ENCODE measurements at places on chromosomes 12 and 14.

- DNase-seq = no peak
Observed at GRCh38 chr12:54419088-54419887, at the start of gene ITGA5. Gene ITGA5, minus strand, starts transcription at chr12:54419266. Its CDS starts 68 bp downstream, at chr12:54419198.

DNA sequence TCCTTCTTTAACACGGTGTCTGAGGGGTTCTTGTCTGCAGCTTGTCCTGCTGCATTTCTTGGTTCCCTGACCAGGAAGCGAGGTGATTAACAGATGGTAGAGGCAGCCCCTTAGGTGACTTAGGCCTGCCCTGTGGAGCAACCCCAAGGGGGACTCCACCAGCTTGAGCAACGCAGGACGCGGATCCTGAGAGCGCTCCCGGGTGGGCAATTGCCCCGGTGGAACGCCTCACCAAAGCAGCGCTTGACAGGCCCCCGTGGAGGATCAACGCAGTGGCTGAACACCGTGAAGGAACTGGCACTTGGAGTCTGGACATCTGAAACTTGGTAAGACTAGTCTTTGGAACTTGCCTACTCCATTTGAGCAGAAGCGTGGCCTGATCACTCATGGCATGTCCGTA is 272.9 kb upstream of the ATXN7L3B start:
- DNase-seq = no peak

- no peak for DNase-seq
Observed at GRCh38 chr14:100088226-100088625, 23.0 kb downstream of the EVL start.

- no peak for DNase-seq
Observed at GRCh38 chr14:68534276-68534675, 258.6 kb downstream of the ZFP36L1 start.

DNA sequence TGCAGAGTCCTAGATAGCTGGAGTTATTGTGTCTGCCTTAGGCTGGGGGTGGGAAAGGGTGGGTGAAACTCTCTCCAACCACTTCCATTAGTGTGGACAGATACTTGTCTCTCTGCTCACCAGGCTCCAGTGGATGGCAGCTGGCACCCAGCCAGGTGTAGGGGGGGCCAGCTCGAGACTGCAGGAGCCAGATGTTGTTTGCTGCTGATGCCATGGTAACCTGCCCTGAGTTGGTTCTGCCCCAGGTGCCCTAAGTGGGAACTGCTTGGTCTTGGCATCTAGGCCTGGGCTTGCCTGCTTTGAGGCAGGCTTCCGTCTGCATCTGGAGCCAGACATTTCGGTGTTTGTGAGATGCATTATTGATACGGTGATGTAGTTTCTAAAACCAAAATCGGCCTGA is 82.2 kb downstream of the ADCK1 start:
- no peak for DNase-seq

DNA sequence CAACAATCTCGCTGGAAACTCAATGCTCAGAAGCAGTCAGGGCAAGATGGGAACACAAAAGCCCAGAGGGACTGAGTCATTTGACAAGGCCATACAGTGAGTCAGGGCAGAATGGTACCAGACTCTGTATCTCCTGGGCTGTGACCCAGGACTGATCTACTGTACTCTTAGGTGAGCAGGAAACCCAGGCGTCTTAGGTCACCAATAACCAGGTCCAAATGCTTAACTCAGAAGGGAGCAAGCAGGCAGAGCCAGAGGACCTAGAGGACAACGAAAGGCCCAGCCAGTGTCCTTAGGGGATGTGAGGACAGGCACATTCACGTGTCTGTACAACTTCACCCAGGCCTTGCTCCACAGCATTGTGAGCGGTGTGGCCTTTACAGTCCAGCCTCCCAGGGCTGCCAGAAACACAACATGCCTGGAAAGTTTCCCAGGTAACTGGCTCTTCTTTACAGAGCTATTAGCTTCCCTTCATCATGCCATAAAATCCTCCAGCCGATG is 69.9 kb downstream of the ARL6IP4 start:
- peak; percentile 88 for DNase-seq

GRCh38 chr14:36580856-36581831 is 1.3 kb downstream of the NKX2-8 start:
- no peak for DNase-seq

- peak; percentile 77 for DNase-seq
Observed at GRCh38 chr12:124655698-124656516, 88.5 kb upstream of the NCOR2 start.

DNA sequence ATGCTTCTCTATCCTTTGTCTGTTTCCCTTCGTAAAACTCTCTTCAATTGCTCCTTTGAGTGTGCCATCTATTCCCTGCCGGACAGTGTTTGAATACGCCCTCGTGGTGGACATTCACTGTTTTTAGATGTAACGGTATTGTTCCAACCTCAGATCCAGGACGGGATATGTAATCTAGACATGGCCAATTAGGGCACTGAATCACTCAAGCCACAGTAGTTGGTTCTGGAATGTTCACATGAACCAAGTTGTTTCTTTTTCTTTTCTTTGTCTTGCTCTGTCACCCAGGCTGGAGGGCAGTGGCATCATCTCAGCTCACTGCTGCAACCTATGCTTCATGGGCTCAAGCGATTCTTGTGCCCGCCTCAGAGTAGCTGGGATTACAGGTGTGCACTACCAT is 204.2 kb upstream of the PLXNC1 start:
- no peak for DNase-seq

DNA sequence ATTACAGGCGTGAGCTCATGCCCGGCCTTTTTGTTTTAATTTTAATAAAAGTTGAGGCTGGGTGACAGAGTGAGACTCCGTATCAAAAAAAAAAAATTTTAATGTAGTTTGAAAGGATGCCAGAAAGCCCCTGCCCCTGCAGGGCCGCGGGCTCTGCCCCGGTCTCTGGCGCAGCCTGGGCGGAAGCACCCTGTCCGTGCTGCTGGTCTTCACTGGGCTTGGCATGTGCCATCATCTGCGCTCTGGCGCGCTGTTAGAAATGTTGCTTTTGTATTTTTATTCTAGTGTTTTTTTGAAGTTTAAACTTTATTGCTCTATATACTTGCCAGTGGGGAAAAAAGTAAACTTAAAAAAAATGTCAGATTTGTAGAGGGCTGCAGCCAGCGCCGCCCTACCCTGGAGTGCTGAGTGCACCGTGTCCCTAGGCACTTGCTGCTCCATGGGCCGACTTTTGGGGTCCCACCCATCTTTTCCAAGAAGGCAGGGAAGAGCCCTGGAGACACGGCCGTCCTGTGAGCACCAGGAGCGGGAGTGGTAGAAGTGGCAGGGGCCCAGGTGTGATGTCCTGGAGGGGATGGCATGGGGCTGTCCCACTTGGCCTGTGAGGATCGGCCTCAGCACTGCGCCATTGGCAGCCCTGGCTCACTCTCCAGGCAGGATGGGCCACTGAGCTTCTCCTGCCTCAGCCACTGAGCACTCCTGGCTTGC is 4.0 kb downstream of the MTA1 start:
- no peak for DNase-seq

DNA sequence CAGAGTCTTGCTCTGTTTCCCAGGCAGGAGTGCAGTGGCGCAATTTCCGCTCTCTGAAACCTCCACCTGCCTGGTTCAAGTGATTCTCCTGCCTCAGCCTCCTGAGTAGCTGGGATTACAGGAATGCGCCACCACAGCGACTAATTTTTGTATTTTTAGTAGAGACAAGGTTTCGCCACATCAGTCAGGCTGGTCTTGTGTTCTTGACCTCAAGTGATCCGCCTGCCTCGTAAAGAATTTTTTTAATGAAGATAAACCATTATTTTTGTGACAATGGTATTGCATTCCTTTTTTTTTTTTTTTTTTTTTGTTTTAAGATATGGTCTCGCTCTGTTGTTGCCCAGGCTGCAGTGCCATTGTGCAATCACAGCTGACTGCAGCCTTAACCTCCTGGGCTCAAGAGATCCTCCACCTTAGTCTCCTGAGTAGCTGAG is 25.8 kb downstream of the ACVR1B start:
- DNase-seq = no peak

- DNase-seq = no peak
Observed at GRCh38 chr14:67228325-67228984, 12.8 kb upstream of the PALS1 start.

GRCh38 chr12:18296201-18296908 is 35.0 kb downstream of the PIK3C2G start:
- DNase-seq = no peak

- no peak for DNase-seq
Observed at GRCh38 chr14:54621686-54622085, 54.8 kb downstream of the SAMD4A start.

- no peak for DNase-seq
Observed at GRCh38 chr14:75200451-75200850, 24.0 kb upstream of the TMED10 start.

- no peak for DNase-seq
Observed at GRCh38 chr12:73656375-73656774, 881.3 kb upstream of the ATXN7L3B start.

- no peak for DNase-seq
Observed at GRCh38 chr12:12378616-12379015, 21.7 kb downstream of the BORCS5 start.

DNA sequence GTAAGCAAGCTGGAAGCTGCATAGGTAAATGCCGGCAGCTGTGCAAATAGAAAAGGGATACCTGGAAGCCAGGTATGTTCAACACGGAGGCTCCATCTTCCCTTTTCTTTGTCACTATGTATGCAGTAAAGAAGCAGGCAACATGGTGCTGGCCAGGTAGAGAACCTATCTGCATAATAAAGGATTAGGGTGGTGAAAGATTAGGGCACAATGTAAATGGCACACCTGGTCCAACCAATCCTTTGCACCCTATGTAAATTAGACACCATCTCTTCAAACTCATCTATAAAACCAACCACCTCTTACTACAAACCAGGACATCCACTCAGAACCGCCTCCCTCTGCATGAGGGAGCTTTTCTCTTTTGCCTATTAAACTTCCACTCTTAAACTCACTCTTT is 32.3 kb downstream of the RPS29 start:
- no peak for DNase-seq

DNA sequence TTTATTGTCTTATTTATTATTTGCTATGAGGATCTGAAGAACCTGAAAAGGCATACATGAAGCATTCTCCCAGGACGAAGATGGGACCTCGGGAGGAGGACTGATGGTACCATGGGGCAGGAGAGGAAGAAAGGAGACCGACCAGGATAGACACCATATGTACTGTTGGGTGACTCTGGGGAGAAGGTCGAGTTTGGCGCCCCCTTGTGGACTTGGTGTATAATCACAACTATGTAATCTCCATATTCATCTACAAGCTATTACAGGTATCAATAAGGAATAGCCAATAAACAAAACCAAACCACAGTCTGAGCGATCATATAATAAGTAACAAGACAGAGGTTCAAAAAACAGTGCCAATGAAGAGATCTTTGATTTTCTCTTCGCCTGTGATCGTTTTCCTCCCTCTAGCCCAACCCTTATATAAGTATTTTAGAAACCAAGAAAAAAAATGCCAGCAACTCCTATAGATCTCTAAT is 139.1 kb downstream of the SPTSSA start:
- DNase-seq = peak; percentile 36

DNA sequence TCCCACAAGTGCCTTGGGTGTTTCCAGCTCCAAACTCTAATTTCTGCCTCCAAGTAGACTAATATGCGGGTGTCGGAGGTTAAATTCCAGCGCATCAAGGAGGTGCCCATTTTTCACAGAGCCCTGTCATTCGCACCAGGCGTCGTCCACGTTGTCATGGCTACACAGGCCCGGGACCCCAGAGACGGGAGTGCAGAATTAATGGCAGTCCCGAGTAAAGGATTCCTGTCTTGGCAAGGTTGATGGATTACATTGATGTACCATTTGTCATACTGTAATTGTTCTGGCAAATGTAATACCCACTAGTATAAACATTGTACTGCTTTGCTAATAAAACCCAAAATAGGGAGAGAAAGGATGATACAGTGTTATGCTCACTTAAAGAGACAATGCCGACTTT is 222.9 kb upstream of the MYL2 start:
- no peak for DNase-seq

- no peak for DNase-seq
Observed at GRCh38 chr12:19496219-19496878, 57.1 kb downstream of the AEBP2 start.

- DNase-seq = peak; percentile 9
Observed at GRCh38 chr12:130127912-130128789, 34.1 kb upstream of the FZD10 start.

- no peak for DNase-seq
Observed at GRCh38 chr12:63862187-63862968, 17.9 kb downstream of the SRGAP1 start.

DNA sequence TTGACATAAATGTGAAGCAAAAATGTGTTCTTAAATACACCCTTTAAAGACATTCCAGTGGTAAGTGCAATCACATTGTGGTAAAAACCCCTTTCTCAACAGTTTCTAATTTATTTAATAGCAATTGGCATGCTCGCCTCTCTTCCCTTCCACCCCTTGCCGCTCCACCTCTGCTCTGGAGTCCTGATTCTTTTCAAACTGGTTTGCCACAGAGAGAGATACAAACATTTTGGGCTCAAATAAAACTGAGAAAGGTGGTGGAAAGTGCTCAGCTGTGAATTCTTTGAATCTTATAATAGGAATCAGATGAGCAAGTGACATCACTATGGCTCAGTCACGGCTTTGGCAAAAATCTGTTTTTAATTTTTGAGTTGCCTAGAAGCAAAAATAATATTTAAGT is 993.9 kb downstream of the GALC start:
- DNase-seq = no peak

GRCh38 chr12:98229540-98229924 is 285.9 kb upstream of the TMPO start:
- DNase-seq = no peak

GRCh38 chr12:99130808-99131553 is 485.9 kb downstream of the APAF1 start:
- DNase-seq = no peak

DNA sequence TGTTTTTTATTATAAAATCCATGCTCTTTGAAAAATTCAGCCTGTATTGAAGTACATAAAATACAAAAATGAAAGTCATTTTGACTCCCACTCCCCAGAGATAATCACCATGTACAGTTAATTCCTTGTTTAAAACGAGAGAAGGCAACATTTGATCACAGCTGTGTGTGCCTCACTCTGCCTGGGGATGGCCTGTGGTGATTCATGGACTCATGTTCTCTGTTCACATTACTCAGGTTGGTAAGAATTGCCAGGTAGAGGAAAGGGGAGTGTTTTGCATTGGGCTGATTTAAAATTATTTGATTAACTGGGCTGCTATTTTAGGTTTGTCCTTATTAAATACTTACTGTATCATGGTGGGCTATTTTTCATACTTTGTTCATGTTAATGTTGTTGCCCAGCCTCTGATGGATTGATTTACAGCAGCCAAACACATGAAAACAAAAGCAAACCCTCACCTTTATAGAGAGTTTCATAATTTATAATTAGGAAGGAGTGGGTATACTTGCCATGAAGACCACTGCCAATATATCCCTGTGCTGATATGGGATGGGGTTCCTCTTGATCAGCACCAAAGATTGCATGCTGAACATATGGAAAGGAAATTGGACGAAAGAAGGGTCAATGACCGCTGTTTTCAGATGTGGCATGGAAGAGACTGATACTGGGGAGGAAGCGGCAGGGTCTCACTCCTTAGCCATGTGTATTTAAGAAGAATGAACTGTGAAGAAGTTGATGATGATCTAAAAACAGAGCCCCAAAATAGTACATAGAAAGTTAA is 3.0 kb downstream of the ZBTB1 start:
- DNase-seq = no peak
